A172 (cell line): ENCODE measurements at places on chromosomes 3 and 15. TPM values are rescaled to one million over a fixed set of nuclear protein-coding genes. Genes with fewer than 3 reads are reported as not detected.

- DNase-seq, result peak; percentile 38
These were observed 28.6 kb downstream of the SOX14 start for GRCh38 chr3:137792626-137793271.

- no peak for DNase-seq
These were observed 503.9 kb upstream of the NR2F2 start for GRCh38 chr15:95826412-95827195.

GRCh38 chr3:16277471-16277870 is 12.5 kb downstream of the OXNAD1 start:
- no peak for DNase-seq

DNA sequence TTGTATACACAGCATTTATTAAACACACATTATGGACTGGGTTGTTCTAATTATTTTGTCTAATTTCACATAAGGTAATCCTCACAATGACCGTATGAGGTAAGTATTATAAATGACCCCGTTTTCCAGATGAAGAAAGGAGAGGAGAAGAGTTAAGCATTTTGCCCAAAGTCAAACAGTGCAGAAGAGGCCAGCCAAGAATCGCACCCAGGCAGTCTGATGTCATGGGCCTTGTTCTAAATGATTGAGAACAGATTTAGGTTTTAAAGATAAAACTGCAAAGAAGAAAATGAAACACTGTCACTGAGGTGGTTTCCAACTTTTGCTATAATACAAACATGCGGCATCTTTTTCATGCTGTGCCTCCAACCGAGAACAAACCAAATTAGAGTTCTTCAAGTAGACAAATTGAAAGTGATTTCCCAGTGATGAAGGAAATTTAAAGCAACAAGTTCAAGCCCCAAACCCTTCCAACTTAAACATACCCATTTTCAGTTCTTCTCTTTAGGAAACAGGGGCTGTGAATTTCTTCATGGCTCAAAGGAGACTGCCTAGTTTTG is 155.3 kb downstream of the THRB start:
- DNase-seq, result no peak

- peak; percentile 74 for DNase-seq
These were observed 27.3 kb upstream of the TRAK1 start for GRCh38 chr3:42063888-42064287.

CFAP100 gene
- not detected in 2 replicates for total RNA-seq

CPNE9 gene
- total RNA-seq, result not detected in 2 replicates

GRCh38 chr3:117411971-117412370 is 702.4 kb downstream of the TUSC7 start:
- DNase-seq, result no peak

TIGIT gene
- not detected in 2 replicates for total RNA-seq

DNA sequence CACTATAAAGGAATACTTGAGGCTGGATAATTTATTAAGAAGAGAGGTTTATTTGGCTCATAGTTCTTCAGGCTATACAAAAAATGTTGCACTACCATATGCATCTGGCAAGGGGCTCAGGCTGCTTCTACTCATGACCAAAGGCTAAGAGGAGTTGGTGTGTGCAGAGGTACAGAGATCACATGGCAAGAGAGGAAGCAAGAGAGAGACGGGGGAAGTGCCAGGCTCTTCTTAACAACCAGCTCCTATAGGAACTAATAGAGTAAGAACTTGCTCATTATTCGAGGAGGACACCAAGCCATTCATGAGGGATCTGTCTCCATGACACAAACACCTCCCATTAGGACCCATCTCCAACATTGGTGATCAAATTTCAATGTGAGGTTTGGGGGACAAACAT is 6.0 kb upstream of the FNDC3B start:
- no peak for DNase-seq

DNA sequence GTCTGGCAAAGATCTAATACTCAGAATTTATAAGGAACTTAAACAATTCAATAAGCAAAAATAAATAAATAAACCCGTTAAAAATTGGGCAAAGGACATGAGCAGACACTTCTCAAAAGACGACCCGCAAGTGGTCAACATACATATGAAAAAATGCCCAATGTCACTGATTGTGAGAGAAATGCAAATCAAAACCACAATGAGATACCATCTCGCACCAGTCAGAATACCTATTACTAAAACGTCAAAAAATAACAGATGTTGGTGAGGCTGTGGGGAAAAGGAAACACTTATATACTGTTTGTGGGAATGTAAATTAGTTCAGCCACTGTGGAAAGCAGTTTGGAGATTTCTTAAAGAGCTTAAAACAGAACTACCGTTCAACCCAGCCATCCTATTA is 188.0 kb upstream of the MRPL3 start:
- DNase-seq, result no peak

DNA sequence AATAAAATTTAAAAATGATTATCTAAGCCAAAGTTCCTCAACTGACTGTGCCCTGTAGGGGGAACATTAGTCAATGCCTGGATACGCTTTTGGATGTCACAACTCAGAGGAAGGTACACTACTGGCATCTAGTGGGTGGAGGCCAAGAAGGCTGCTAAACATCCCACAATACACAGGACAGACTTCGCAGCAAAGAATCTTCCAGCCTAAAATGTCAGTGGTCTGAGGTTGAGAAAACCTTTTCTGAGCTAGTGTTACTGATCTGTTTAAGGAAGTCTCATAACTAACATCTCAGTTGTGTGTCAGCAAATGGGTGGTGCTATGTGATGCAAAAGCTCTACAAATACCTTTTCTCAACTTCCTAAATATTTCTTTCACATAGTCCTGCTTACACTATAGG is 20.9 kb upstream of the LDHAL6B start:
- no peak for DNase-seq

TUSC2 gene
- total RNA-seq, result 30.6 and 34.3 TPM in 2 replicates

- DNase-seq, result no peak
These were observed 20.6 kb upstream of the TMC3 start for GRCh38 chr15:81394603-81395002.

- DNase-seq, result peak; percentile 82
These were observed 464.1 kb upstream of the CBLB start for GRCh38 chr3:106332884-106333283.

DNA sequence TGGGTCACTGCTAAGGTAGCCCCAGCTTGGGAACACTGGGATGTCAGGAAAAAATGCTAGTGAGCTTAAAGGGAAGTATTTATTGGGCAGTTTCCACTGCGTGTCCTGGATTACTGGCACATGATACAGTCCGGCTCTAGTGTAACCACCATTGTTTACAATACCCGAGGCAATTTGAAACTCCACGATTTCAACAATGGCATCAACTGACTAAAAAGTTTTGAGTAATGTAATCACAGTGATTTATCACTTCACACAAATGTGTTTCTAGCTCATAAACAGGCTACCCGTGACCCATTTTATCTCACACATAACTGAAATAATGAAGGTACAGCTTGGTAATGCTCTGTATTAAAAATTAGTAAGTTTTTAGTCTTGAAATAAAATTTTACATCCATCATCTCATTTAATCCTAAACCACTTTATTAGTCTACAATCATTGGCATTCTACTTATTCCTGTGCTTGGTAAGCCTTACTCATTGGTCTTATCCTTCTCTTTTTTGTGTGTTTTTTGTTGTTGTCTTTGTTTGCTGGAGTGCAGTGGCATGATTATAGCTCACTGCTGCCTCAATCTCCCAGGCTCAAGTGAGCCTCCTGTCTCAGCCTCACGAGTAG is 7.6 kb downstream of the ZMAT3 start:
- peak; percentile 57 for DNase-seq

GOLGA8G gene
- total RNA-seq, result not detected in 2 replicates

DNA sequence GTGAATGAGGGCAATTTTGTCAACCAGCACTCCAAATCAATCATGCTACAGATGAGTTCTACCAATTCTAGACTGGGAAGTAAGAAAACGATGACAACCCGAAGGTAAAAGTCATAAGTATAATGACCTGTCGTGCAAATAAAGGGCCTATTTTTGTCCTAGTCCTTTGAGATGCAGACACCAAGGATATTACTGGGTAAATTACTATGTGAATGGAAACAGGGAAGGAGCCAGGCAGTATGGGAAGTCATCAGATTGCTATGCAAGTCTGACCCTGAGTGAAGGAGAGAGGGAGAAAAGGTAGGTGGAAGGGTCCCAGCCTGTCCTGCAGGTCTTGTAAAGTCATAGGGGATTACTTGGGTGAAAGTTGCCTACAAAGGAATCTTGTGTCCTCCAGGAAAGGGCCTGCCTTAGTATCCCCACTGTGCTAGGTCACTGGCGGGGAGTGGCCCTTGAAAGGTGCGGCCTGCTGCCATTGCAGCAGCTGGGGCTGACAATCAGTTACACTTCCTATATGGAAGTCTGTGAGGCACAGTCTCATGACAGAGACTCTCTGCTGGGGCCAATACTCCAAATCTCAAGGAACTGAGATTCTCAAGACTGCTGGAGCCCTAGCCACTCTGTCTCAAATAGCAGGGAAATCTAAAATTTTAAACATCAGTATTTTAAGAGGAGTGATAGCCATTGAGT is 149.9 kb upstream of the SLC2A2 start:
- no peak for DNase-seq

GRCh38 chr3:99319961-99320360 is 318.4 kb upstream of the COL8A1 start:
- peak; percentile 83 for DNase-seq

CHRM5 gene
- 0.02 TPM in 1 of 2 replicates, not detected in the other for total RNA-seq

- DNase-seq, result peak; percentile 10
These were observed 19.0 kb upstream of the MEX3B start for GRCh38 chr15:82064824-82065223.

GRCh38 chr15:100731267-100732152 is 129.1 kb downstream of the ASB7 start:
- no peak for DNase-seq

DNA sequence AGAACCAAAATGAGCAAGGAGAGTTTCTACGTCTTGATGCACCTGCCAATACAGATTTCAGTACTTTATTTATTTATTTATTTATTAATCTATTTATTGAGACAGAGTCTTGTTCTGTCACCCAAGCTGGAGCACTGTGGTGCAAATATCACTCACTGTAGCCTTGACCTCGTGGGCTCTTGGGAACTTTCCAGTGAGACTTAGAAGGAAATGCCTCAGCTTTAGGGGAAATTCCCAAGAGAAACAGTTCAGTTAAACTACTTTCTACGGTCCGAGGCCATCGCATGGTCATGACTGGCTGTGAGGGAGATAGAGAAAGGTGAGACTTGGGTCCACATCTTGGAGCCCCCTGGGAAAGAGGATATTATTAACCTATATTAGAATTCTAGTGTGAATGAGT is 47.0 kb upstream of the HERC1 start:
- no peak for DNase-seq

DNA sequence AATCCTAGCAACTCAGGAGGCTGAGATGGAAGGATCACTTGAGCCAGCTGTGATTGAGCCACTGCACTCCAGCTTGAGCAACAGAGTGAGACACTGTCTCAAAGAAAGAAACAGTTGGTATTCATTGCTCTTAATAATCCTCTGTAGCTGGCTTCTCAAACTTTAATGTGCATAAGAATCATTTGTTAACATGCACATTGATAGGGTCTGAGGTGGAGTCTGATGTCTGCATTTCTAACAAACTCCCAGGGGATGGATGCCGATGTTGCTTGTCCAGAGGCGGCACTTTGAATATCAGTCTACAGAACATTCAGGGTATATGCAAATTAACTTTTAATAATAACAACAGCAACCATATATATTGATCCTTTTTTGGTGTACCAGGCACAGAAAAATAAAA is 39.9 kb downstream of the NKIRAS1 start:
- no peak for DNase-seq

MGA gene
- 21.9 and 33.3 TPM in 2 replicates for total RNA-seq

KCNMB3 gene
- 2.4 and 3.5 TPM in 2 replicates for total RNA-seq

DNA sequence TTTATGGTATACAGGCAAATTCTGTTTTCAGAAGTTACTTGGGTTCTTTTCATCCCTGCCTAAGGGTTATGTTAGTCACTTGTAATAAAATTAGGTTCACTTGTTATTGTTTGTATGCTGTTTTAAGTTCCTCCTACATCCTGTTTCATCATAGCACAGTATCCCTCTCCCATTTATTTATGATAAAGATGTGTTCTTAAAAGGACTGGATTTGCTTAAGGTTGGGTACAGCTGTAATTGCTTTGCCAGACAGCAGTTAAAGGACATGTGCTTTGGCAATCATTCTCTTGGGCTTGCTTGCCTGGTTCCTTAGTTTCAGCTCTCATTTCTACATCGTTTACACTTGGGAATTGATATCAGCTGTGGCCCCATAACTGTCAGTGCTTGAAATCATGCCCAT is 11.7 kb downstream of the ATP2C1 start:
- DNase-seq, result peak; percentile 8

DNA sequence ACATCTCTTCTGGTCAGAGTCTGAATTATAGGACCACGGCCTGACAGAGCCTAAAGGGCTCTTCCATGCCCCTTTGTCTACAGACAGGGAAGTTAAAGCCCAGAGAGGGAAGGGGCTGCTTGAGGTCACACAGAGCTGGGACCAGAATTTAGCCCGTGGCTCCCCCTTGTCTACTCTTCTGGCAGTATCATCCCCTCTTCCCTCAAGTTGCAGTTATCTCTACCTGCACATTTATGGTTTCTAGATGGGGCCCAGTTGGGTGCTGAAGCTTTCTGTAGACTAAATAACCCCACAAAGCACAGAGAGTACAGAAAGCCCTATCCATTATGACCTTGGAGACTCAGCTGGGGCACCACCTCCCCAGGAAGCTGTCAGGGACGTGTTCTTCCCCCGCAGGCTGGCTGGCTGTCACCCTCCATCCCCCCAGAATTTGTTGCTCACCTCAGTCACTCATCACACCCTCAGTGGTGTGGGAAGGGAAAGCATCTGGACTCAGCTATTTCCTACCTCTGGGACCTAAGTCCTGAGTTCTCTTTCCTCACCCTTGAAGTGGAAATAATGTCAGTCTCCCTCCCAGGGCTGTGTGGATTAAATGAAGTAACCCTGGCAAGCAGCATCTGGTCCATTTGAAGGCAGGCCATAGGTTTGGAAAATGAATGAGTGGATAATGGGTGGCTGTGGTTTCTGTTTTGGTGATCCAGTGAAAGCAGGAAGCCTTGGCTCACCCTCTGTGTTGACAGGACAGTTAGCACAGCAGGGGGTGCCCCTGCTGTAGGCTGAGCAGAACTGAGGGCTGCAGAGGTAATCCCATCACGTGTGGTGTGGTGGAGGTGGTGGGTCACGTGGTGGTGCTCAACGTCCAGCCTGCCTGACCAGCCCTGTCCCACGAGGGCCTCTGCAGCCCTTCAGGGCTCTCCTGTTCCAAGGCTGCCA is 16.3 kb downstream of the ACOX2 start:
- DNase-seq, result peak; percentile 62

GRCh38 chr3:189519458-189519857 is 111.7 kb upstream of the TP63 start:
- DNase-seq, result no peak

DNA sequence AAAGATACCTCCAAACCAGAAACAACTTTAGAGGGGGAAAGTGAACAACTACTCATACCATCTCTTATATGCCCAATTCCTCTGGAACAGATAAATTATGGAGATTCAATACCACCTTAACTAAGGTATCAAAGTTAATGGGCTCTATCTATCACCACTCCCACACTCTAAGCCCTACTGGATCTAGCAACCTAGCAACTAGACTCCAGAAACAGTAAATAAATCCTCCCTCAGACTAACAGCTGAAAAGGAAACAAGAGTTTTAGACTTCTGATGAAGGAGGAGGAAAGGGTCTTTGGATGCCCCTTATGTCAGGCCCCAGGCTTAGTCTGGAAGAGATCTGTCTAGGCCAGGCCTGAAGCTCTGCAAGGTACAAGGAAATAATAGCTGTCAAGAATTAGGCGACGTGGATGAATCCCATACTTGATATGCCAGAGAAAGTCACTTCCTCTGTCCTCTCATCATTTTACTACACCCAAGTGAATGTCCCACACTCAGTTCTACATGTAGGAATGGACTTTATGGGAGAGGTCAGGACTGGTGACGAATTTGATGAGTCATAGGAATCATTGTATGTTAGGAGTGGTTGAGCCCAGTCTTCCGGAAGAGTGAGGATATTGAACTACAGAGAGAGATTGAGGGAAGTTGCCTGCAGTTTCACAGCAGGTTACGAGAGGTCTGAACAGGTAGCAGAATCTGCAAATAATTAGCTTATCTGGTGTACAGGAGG is 113.8 kb downstream of the AKAP13 start:
- peak; percentile 95 for DNase-seq
